ENCODE measurements at places on chromosomes 1 and 21.
A peak's percentile ranks its signal among the peaks of the same experiment; 100 is the strongest.

- peak; percentile 79 for DNase-seq
These were observed 13.5 kb downstream of the SHISA4 start for GRCh38 chr1:201902198-201902597.

GRCh38 chr1:93979718-93980319 lies 70.6 kb upstream of the GCLM start:
- DNase-seq = peak; percentile 21

DNA sequence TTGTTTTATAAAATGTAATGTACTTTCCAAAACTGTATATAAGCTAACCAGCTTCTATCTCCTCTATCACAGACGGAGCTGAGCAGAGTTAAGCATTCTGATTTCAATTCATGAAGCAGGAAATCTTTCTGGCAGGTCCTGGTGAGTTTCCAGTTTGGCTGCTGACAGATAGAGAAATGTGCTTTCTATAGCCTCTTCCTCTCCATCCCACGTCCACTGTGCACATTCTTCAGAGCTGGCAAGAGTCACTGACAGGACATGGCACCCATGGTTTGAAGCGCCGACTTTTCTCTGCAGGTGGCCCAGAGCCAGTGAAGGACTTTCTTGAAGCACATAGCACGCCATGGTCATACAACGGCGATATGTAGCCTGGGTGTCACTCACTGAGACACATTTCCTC lies 52.3 kb upstream of the POU2F1 start:
- DNase-seq = no peak

DNA sequence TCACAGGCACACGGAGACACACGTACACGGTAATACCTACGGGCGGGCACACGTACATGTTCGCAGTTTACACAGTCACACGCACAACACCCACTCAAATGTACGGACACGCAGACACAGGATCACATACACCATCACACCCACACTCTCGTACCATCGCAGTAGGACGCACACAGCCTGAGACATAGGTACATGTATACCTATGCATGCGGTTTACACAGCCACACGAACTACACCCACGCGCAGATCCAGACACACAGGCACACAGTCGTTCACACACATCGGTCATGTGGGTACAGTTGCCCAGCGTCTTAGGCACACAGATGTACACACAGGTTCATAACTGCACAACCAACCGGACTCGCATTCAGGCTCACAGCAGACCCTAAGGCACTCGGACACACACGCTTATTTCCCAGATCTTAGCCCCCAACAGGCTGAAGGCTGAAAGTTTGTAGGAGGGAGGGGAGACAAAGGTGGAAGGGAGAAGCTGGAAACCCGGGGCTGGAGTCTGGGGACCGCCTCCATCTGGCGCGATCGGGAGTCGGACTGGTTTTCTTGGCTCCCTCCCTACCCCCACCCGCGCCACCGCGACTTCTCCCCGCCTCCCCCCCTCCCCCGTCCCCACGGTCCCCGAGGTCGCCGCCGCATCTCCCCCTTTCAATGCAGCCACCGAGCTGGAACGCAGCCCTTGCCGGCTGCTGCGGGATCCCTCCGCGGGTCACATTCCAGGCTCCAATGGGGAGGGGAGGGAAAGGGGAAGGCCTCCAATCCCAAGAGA lies 51.9 kb upstream of the SYNC start:
- DNase-seq = no peak

DNA sequence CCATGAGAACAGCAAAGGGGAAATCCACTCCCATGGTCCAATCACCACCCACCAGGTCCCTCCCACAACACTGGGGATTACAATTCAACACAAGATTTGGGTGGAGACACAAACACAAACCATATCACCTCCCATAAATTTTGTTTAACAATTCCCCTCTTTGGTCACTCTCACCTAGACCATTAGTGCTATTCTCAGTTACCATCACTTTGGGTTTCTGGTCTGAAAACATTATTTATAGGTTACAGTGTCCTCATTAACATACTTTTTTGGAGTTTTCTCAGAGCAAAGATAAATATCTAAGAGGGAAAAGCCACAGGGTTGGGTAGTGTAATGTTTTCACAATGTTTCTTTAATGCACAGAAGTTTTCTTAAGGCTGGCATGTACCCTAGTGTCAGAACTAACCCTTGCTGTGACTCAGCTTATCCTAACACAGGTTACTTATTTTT lies 47.7 kb upstream of the DNAH14 start:
- DNase-seq = peak; percentile 28

- peak; percentile 10 for DNase-seq
These were observed 9.3 kb upstream of the TSNAX start for GRCh38 chr1:231519166-231519565.

- DNase-seq = peak; percentile 39
These were observed 36.7 kb downstream of the CSMD2 start for GRCh38 chr1:34128186-34128889.

DNA sequence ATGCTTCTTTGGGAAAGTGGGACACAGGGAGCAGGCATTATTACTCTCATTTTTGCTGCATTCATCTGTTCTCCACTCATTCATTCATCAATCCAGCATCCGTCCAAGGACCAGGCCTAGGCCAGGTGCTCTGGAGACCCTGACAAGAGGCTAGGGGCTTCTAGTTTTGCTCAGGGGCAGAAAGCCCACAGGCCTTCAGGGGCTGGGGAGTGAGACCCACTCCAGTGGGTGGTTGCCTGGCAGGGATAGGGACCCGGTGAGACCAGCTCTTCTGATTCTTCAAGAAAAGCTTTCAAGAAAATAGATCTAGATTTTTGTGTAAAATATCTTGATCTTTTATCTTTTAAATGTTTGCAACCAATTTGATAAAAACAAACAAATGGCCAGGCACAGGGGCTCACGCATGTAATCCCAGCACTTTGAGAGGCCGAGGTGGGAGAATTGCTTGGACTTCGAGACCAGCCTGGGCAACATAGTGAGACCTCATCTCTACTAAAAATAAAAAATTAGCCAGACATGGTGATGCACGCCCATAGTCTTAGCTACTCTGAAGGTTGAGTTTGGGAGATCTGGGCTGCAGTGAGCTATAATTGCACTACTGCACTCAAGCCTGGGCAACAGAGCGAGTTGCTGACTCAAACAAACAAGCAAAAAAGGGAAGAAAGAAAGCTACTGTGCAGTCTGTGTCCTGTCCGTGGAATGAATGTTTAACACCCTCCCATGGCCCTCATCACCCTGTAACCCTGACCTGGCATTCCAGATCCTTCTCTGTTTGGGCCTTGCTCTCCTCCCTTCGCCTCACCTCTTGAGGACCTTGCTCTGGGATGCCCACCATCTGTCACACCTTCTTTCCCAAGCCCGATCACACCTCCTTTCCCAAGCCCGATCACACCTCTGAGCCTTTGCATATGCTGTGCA lies 17.3 kb upstream of the LRP8 start:
- no peak for DNase-seq

- no peak for DNase-seq
These were observed 2.9 kb downstream of the CHAF1B start for GRCh38 chr21:36388096-36388495.

- peak; percentile 47 for DNase-seq
These were observed 85.3 kb upstream of the SSX2IP start for GRCh38 chr1:84775535-84775920.

GRCh38 chr1:196951711-196952394 lies 8.3 kb downstream of the CFHR2 start:
- DNase-seq = peak; percentile 4

- no peak for DNase-seq
These were observed 4.7 kb downstream of the PRDM16 start for GRCh38 chr1:3073489-3074296.

GRCh38 chr1:23403735-23404486 lies 20.6 kb downstream of the TCEA3 start:
- peak; percentile 100 for DNase-seq

GRCh38 chr21:41624674-41625310 lies 116.8 kb upstream of the TMPRSS2 start:
- no peak for DNase-seq

- DNase-seq = no peak
These were observed 100.9 kb downstream of the DDX20 start for GRCh38 chr1:111856411-111857185.
